ENCODE measurements at places on chromosomes 11 and 22.

GRCh38 chr11:61034704-61035525 lies 63.4 kb downstream of the CD6 start:
- no peak for DNase-seq

GRCh38 chr11:65375012-65375411 lies 7.4 kb downstream of the SLC25A45 start:
- no peak for DNase-seq

DNA sequence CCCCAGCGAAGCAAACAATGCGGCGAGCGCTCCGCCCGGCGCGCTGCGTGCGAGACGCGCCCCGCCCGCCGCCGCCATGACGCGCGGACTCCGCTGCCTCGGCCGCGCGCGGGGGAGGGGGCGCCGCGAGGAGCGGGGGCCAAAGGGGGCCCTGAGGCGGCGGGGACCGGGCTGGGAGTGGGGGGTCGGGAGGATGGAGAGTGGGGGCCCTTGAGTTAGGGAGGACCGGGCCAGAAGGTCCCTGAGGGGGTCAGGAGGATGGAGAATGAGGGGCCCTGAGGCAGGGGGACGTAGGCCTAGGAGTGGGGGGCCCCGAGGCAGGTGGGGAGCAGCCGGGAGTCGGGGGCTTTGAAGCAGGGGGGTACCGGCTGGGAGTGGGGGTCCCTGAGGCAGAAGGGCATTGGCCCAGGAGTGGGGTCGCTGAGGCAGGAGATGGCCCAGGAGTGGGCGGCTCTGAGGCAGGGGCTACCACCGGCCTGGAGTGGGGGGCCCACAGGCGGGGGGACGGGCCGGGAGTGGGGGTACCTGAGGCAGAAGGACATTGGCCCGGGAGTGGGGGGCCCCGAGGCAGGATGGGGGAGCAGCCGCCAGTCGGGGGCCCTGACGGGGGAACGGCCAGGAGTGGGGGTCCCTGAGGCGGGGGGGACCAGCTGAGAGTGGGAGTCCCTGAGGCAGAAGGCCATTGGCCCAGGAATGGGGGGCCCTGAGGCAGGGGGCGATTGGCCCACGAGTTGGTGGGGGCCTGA lies at the start of gene BRD1:
Gene BRD1, minus strand, starts transcription at position 21 of the 746 bp plus-strand sequence. CDS start 3,556 bp downstream, outside the sequence.
- DNase-seq: peak; percentile 35

DNA sequence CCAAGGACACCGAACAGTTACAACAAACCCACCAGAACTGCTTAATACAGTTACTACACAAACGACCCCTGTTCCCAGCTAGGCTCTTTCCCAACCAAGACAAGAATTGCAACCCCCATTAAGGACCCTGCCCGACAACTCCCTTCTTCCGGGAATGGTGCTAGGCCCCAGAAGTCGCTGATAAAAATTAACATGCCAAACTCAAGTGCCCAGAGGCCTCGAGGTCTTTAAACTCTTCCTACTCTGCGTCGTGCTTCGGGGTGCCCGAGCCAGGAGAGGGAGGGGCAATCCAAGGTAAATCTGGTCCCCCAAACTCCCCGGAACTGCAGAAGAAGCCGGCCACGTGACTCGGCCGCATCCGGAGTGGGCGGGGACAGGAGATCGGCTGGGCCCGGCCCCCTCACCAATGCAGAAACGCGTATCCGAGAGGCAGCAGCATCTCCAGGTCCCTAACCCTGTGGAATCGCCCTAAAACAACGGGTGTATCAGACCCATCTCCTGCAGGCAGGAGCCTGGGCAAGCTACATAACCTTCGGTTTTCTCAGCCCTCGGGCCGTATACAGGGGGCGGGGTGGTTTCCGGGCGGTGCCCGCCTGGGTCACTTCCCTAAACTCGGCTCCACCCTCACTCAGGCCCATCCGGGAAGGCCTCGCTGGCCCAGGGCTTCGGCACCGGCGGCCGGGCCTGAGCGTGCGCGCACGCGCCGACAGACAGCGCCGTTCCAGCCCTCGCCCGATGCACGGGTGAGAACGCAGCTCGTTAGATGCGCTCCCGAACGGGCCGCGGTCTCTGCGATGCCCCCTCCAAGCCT lies 1.1 kb downstream of the CFL1 start:
- DNase-seq: peak; percentile 55

DNA sequence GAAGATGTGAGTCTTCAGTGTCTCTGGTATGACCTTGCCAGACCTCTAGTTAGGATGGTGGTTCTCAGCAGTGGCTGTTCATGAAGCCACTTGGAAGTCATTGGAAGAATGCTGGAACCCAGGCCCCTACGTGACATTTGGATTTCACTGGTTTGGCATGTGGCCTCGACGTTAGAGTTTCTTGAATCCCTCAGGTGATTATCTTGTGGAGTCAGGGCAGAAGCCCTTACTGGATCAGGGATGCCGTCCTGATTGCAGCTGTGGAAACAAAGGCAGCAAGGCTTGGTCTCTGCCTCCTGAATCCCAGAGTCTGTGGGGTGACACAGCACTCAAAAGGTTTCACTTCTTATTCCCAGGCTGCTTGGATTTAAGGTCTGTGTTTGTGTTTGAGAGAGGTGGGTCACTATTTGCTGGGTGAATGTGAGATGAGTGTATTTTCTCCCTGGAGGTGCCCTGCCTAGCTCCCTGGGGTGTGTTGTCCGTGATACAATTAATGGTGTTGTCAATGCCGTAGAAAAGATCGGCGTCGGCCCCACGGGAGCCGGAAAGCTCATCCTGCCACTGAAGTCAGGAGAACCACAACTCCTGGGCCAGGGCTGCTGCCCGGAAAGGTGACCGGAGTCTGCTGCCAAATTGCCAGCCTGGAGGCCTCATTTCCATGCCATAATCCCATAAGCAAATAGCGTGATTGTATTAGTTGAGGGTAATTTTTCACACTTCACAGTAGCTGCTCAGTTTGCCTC lies 939.0 kb downstream of the BRD1 start:
- no peak for DNase-seq

DNA sequence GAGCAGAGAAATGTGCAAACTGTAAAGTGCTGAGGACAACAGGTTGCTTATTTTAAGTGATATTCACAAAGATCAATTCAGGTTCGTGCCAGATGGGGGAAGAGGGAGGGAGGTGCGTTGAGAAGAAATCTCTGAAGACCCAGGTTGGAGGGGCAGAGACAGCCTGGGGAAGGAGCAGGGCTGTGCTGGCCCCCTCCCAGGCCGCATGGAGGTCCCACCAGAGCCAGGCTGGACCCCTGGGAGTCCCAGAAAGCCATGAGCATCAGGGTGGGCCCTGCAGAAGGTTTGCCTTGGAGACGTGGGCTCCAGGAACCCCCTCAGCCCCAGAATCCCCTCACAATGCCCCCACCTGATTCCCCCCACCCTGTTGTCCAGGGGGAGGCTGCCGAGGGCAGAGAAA lies 47.4 kb downstream of the IGLL1 start:
- DNase-seq: no peak

- no peak for DNase-seq
Observed at GRCh38 chr11:9601876-9602199, 28.4 kb downstream of the WEE1 start.

DNA sequence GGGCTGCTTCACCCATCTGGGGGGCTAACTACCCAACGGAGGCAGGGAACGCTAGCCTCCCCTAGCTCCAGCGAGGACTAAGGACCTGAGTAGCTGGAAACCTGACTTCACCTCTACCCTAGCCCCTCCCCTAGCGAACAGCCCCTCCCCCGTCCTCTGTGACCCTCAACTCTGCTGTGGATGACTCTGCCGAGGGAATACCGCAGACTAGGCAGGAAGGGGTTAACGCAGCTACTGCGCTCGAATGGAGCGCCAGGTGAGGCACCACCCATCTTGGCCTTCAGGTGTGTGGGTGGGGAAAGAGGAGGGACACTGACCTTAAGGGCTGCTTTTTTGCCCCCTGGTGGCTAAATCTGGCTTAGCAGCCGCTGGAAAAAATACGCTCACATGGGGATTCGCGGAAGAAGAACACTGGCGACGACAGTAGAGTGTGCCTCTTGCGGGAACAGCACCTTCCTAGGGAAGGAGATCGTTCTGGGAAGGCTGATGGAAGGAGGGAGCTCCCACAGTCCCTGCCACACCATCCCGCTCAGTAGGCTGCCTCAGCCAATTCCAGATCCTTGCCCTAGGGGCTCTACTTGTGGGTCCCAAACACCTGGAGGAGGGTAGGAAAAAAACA lies 4.5 kb upstream of the BCL9L start:
- DNase-seq: peak; percentile 91

GRCh38 chr22:46508491-46508999 lies 28.9 kb downstream of the CELSR1 start:
- no peak for DNase-seq

DNA sequence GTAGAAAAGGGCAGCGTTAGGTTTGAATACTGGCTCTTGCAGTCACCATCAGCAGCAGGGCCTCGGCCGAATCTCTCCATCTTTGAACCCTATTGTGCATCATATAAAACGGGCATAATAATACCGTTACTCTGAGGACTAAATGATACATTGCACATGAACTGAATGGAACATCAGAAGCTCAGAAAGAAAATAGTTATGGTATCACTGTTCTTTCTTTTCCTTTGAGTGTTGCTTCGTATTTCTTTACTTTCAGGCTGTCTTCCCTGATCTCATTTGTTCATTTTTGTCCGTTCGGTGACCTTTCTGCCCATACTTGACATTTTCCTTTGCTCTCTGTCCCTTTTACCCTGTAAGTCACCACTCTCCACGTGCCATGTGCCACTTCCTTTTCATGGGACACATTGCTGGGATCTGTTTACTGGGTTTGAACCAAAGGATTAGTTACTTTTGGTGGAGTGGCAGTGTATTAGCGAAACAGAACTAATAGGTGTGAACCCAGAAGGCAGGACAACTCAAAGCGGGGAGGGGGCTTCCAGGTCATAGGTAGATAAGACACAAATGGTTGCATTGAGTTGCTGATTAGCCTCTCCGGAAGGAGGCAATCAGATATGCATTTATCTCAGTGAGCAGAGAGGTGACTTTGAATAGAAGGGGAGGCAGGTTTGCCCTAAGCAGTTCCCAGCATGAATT lies 717 bp upstream of the ZNF202 start:
- no peak for DNase-seq

GRCh38 chr11:67435031-67435726 lies 2.3 kb downstream of the PTPRCAP start:
- no peak for DNase-seq

- DNase-seq: no peak
Observed at GRCh38 chr11:68632802-68633201, 51.5 kb upstream of the GAL start.

DNA sequence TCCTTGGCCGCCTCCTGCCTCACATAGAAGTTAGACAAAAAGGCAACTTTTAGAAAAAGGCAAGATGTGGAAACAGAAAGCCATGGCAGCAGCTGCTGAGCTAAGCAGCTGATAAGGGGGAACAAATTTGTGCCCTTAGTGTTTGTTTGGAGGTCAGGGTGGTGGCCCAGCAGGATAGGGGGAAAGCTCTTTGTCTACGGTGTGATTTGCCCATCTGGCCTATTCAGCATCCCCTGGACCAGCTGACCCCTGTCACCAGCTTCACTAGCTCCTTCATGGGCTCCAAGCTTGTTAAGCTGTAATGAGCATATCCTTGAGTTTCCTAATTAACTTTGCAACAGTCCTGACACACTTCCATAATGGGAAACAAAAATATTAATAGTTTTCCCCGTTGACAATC lies 5.9 kb upstream of the ME3 start:
- no peak for DNase-seq

DNA sequence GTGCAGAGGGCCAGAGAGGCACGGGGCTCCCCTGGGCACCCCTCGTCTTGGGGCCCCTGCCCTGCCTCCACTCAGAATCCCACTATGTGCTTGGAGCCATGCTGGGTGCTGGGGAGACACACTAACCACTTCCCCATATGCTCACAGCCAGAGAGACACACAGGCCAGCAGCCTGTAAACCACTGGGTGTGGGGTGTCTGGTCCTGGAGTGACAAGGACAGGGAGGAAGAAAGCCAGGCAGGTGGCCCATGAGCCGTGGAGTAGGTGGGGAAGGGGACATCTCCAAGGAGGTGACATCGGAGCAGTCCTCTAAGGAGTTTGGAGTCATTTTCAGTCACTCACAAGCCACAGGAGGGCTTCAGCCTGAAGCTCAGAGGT lies 58.9 kb downstream of the CDKN1C start:
- DNase-seq: no peak

All from stimulated activated CD4-positive, alpha-beta T cell treated with anti-CD3 and anti-CD28 coated beads, Interleukin-12 subunit alpha, Interleukin-12 subunit beta, amount 100 ng/mL, for 24 hours (primary cell).